SHP77 treated with DMSO at 0.1 percent for 48 hours (cell line): ENCODE measurements at places on chromosomes 13 and 19.

GRCh38 chr13:106151056-106151699 lies 384.3 kb downstream of the EFNB2 start:
- DNase-seq, result no peak

DNA sequence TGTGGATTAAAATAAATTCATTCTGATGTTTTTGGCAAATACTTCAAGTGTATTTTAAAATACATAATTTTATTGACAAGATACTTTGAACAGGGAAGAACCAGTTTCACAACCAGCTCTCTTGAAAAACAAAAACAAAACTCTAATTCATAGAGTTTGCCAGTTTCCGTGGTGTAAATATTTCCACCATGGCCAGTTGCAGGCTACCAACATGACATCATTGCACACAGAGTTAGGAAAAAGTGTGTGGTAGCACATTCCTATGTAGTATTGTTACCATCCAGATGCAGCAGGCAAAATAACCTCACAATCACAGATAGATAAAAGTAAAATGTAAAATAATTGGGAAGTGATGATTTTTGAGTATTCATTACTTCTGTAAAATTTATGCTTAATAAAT lies 7.7 kb upstream of the RNF113B start:
- DNase-seq, result no peak

GRCh38 chr19:37930416-37930815 lies 23.4 kb downstream of the SIPA1L3 start:
- no peak for DNase-seq

- DNase-seq, result peak; percentile 6
Observed at GRCh38 chr13:45280751-45281634, 60.0 kb downstream of the TPT1 start.

DNA sequence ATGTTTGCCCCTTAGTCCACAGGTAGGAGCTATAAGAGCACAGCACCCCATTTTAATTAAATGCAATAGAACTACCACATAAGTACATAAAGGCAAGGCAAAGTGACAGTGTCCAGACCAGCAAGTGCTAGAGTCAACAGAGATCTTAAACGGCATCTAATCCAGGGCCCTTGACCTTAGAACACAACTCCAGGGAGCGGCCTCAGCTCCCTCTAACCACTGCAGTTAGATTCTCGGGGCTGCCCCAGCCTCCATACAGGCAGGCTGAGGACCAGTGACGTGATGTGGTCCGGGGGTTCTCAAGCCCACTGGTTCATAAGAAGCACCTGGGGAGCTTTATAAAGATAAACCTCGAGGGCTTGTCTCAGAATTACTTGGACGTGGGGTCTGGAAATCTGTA lies 10.0 kb upstream of the ATP12A start:
- DNase-seq, result no peak

GRCh38 chr13:27177852-27178251 lies 6.2 kb upstream of the USP12 start:
- no peak for DNase-seq

DNA sequence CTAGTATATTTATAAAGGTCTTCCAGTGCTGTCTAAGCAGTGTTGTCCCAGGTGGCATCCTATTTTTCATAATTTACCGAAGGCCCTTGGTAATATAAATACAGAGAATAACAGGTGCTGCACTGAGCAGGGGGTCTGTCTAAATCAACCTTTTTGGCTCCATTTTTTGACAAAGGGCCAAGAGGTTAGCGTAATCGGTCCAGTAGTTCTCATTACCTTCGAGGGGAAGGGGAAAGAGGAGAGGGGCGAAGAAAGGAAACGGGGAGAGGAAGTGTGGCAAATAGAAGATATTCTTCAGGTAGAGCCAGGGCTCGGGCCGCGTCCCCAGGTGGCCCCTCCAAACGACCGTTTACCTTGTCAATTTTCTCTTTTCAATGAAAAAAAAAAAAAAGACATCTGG lies 749 bp upstream of the PAN3 start:
- DNase-seq, result no peak

DNA sequence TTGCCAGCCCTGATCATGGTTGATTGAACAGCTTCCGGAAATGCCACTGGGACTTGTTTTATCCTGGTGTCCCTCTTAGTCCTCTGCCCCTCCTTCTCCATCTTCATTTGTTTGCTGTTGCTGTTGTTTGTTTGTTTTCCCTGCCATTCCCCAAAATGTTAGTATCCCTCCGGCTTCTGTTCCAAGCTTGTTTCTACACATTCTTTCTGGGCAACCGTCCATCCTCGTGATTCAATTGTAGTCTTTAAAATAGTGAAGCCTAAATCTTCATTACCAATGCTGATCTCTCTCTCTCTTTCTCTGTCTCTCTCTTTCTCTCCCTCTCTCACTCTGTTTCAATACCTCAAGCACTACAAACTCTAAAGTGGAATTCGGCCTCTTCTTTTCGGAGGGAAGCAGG lies 649.3 kb upstream of the ARGLU1 start:
- DNase-seq, result no peak

DNA sequence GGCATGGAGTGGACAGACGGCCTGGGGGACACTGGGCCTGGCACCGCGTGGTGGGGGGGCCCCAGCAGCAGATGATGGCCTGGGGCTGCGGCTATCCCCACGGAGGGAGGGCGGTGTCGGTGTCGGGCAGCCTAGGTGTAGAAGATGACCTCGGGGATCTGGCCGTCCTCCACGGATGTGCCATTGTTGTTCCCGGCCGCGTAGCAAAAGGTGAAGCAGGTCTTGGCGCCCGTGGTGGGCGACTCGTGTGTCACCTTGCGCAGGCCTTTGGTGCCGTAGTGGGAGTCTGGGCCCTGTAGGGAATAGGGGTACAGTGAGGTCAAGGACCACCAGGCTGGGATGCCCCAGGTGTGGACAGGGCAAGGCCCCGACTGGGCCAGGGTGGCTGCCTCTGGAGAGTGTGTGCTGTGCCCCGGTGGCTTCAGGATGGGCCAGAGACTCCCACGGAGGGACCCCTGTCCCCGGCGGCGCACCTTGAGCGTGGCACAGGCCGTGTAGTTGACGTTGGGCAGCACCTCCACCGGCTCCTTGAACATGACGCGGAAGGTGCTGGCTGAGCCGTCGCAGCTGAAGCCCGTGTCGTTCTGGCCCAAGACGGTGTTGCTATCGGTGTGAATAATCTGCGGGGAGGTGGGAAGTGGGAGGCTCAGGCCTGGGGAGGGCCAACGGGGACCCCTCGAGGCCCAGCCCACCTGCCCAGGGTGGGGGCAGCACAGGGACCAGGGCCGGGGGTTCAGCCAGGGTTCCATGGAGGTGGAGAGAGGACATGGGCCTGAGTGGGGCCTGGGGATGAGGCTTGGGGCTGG lies 29.0 kb downstream of the BTBD2 start:
- DNase-seq, result no peak

- no peak for DNase-seq
Observed at GRCh38 chr19:7540761-7541474, 5.4 kb downstream of the PNPLA6 start.

- DNase-seq, result no peak
Observed at GRCh38 chr13:111949311-111949710, 117.6 kb upstream of the SOX1 start.

DNA sequence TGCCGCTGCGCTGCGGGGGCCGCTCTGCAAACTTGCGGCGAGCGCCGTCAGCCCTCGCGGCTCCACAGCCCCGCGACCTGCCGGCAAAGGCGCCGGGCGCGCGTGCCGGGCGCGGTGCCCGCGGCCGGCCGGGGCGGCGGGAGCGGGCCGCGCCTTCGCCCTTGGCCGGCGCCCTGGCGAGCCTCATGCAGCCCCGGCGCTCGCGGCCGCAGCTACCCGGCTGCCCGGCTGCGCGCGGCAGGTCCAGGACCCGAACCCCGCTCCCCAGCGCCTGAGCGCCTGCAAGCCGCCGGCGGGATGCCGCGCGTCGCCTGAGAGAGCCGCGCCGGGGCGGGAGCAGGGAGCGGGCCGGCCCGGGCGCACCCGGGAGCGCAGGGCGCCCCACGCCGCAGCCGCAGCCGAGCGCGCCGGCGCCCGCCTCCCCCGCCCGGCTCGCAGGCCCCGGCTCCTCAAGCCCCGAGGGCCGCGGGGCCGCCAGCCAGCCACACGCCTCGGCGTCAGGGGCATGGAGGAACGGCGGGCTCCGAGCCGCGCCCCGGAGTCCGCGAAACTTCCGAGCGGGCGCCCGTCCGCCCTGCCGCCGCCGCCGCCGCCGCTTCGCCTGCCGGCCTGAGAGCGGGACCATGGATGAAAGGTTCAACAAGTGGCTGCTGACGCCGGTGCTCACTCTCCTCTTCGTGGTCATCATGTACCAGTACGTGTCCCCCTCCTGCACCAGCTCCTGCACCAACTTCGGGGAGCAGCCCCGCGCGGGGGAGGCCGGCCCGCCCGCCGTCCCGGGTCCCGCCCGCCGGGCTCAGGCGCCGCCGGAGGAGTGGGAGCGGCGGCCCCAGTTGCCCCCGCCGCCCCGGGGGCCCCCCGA lies 564 bp downstream of the HS6ST3 start:
- no peak for DNase-seq

DNA sequence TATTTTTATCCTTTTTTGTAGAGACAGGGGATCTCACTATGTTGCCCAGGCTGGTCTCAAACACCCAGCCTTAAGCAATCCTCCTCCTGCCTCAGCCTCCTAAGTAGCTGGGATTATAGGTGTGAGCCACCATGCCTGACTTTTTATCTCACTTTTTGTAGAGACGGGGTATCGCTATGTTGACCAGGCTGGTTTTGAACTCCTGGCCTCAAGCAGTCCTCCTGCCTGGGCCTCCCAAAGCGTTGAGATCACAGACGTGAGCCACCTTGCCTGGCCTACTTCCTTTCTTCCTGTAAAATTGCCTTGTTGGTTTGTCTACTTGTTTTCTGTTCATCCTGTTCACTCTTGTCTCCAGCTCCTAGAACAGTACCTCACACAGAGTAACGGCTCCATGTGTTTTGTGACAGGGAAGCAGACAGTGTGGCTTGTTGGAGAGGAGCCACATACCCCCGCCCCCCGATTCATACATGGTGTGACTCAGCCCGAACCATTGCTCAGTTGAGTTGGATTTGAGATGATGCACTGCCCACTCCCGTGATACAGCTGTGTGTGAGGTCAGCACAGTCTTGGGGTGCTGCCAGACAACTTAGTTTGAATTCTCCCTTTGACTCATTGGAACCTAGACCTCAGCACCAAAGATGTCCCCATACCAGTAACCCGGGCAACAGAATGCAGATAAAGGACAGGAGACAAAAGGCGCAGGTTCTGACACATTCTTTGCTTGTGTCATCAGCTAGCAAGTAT lies 34.2 kb downstream of the GPR42 start:
- DNase-seq, result no peak

DNA sequence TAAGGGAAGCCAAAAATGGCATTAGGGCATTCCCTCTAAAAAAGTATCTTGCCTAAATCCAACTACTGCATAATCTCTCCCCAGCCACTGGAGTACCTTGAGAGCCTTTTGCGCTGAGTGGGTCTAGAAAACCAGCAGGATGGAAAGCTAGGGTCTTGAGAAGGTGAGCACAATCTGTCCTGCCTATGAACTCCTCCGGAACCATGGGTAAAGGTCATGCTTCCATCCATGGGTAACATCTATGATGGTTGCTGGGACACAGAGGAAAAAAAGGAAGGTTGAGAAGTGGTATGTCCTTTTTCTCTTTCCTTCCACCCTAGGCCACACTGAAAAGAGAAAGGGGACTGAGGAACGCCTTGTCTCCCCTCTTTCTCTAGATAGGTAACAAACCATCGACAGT lies 52.4 kb downstream of the ZNF676 start:
- no peak for DNase-seq

DNA sequence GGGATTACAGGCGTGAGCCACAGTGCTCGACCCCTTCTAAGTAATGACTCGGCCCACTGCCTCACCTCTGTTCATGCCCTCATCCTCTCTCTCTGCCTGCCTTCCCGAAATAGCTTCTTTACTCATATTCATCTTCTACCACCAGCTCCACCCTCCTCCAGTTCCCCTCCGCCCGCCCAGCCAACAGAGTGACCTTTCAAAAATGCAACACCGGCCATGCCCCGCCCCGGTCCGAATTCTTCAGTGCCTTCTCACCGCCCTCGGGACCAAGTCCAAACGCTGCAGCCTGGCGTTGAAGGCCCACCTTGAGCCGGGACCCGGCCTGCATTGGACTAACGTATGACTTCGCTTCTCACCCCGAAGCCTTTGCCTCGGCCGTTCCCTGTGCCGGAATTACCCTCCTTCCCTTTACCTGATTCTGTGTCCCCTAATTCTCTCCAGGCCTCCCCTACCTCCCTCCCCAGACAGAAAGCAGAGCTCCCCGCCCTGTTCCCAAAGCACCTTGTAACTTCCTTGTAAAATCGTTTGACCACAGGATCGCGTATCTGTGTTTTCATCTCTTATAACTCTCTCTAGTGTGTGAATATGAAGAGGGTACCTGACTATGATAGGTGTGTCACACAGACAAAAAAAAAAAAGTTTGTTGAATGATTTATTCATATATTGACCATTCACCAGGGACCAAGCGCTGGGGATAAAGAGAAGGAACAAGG lies 8.1 kb upstream of the MUC16 start:
- no peak for DNase-seq

- DNase-seq, result no peak
Observed at GRCh38 chr19:952049-952679, 26.3 kb downstream of the ARID3A start.

DNA sequence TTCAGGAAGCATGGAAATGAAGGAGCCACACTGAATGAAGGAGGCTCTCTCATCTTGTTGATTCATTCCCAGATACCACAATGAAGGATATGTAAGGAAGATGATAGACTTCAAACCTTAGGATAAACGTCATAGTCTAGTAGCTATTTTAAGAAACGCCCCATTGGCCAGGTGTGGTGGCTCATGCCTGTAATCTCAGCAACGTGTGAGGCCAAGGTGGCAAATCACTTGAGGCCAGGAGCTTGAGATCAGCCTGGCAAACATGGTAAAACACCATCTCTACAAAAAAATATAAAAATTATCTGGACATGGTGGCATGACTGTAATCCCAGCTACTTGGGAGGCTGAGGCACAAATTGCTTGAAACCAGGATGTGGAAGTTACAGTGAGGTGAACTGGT lies 17.1 kb upstream of the ZNF841 start:
- DNase-seq, result no peak
